ENCODE measurements at places on chromosomes 5 and 9.

GRCh38 chr9:94881940-94882339 lies 155.4 kb downstream of the AOPEP start:
- DNase-seq: peak; percentile 60

- DNase-seq: no peak
Observed at GRCh38 chr5:112294126-112294525, 125.0 kb downstream of the EPB41L4A start.

- DNase-seq: no peak
Observed at GRCh38 chr5:84783003-84783402, 398.3 kb upstream of the EDIL3 start.

GRCh38 chr5:172953776-172954675 lies 5.2 kb upstream of the RPL26L1 start:
- no peak for DNase-seq

DNA sequence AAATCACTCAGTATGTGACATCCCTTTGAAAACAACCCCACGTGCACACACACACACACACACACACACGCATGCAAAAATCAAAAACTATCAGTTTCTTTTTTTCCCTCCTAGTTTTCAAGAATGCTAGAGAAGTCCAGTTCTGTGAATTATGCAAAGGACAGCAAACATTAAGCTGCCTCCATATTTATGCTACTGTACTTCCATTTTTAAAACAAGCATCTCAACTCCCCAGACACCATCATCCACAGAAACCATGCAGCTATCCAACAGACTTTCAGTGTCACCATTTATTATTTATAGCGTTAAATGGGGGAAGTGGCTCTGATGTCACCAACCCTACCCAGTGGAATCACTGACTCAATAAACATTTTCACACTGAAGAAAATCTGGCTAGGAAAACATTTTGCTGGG lies 1.6 kb downstream of the FBXW11 start:
- DNase-seq: peak; percentile 23

DNA sequence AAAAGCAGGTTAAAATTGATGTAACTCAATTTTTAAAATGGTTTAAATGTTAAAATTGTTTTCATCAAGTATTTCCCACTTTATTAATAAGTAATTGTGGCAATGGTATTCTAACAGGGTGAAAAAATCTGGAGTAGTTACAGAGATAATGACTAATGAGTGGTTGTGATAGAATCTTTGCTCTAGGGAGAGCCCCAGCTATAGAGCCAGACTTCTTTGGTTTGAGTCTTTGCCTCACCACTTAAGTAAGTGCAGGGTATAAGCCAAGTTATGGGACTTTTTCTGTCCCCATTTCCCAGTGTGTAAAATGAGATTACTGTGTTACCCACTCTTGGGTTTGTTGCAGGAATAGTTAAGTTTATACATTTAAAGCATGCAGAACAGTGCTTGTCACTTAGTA lies 158.1 kb downstream of the FER start:
- no peak for DNase-seq

GRCh38 chr5:78727786-78728761 lies 79.5 kb upstream of the LHFPL2 start:
- DNase-seq: peak; percentile 75

DNA sequence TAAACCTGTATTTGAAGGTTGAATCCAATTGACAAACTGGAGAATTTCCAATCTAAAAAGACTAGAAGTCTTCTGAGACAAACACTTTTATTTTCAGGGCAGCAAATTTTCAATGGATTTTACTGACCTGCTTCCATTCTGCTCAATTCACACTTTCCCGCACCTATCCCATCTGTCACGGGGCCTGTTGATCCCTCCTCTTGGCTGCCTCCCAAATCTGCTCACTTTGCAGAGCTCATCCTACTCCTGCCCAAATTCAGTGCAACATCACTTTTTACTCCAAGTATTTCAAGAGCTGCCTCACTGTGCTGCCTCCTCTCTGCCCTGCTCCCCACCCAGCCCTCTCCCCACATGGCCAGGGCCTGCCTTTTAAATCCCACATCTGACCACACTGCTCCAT lies 35.1 kb downstream of the GOLM1 start:
- no peak for DNase-seq

- no peak for DNase-seq
Observed at GRCh38 chr5:168674893-168675482, 95.8 kb upstream of the PANK3 start.

DNA sequence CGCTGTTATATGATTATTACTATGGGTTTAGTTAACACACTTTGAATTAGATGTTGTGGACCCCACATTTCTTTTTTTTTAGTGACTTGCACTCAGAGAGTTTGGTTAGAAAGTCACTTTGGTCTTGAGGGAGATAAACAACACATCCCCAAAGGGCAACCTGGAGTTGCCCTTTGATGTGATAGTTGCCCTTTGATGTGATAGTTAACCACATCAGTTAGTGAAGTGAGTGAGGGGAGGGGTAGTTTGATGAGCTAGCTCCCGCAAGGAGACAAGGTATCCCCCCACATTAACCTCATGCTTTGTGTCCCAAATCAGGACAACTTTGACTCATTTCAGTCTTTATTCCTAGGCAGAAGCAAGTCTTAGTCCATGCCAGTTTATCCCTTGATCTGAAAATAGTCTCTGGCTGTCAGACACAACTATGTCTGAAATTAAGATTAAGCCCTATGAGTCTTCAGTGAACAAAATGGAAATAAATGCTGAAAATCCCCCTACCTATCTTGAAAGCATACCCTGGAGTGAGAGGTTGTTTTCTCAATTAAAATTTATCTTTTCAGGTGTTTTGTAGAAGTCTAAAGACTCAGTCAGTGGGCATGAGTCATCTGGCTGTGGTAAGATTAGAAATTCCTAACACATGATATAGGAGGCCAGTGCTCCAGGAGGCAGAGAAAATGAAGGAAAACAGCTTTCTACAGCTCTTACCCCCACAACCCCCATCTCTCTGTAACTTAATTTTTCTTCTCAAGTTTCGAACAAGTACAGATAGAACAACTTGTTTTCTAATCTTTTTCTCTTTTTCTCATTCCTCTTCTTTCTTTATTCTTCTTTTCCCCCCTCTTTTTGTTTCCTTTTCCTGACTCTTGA lies 208.9 kb upstream of the DMRTA1 start:
- no peak for DNase-seq

DNA sequence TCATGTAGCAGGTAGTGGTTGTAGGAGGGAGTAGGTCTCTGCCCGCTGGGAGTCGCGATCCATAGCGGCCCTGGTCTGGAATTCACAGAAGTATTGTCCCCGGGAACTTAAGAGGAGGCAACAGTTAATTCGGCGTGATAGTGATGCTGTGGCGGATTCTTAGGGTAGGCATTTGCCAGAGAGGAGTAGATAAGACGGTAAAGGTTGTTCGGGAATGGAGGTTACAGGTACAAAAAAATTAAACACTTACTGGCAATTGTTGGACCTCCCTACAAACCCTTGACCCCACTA lies 679 bp downstream of the SMC5 start:
- DNase-seq: no peak

- DNase-seq: no peak
Observed at GRCh38 chr5:176675676-176676360, 28.5 kb downstream of the TSPAN17 start.

DNA sequence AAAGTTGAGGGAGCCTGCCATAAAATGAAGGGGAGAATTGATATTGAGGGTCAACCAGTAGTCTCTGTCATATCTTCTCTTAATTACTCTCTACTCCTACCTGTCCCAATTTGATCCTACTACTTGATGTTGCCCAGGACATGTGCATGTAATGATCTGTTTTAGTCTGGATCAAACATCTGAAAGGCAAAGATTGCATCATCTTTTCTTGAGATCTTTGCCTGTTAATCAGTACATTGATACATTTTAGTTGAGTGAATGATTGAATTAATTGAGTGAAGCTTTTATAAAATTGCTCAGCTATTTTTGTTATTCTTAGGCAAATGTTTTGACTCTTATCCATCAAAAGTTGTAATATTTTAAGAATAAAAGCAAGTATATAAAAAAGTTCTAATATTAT lies 21.7 kb downstream of the ARHGEF28 start:
- DNase-seq: no peak

DNA sequence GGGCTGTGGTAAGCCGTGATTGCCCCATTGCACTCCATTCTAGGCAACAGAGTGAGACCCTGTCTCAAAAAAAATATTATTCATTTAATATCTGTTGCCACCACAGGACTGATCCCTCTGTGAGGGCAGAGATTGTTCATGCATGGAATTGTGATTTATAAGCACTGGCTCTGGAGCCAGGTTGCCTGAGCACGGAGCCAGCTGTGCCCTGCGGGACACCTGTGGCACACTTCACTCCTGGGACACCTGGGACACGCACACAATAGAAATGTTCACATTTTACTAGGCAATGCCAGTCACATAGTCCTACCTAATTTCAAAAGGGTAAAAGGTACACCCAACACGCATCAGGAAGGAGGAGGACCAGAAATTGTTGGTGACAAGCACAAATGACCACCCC lies 83.0 kb upstream of the GABRP start:
- no peak for DNase-seq

GRCh38 chr9:89177944-89178829 lies at the start of gene SHC3:
TSS of gene SHC3 (minus strand) at chr9:89178818. CDS start at chr9:89178460, 358 bp downstream.
- DNase-seq: no peak

DNA sequence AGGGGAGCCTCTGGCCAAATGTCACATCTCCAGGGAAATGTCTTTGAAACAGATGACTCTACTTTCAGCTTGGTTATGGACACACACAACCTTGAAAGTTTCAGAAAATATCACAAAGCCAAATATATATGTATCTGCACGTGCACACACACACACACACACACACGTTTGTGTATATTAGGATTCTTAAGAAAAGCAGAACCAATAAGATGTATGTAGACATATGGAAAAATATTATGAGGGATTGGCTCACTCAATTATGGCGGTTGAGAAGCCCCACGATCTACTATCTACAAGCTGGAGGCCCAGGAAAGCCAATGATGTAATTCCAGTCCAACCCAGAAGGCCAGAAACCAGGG lies 194.9 kb downstream of the PALM2AKAP2 start:
- DNase-seq: no peak

GRCh38 chr5:171848006-171848405 lies 62.4 kb downstream of the SMIM23 start:
- no peak for DNase-seq

GRCh38 chr9:37942621-37943344 lies 38.9 kb upstream of the SLC25A51 start:
- no peak for DNase-seq

GRCh38 chr9:71781391-71781790 lies 13.1 kb upstream of the CEMIP2 start:
- DNase-seq: no peak

- no peak for DNase-seq
Observed at GRCh38 chr9:116641292-116642059, 45.6 kb upstream of the TRIM32 start.

DNA sequence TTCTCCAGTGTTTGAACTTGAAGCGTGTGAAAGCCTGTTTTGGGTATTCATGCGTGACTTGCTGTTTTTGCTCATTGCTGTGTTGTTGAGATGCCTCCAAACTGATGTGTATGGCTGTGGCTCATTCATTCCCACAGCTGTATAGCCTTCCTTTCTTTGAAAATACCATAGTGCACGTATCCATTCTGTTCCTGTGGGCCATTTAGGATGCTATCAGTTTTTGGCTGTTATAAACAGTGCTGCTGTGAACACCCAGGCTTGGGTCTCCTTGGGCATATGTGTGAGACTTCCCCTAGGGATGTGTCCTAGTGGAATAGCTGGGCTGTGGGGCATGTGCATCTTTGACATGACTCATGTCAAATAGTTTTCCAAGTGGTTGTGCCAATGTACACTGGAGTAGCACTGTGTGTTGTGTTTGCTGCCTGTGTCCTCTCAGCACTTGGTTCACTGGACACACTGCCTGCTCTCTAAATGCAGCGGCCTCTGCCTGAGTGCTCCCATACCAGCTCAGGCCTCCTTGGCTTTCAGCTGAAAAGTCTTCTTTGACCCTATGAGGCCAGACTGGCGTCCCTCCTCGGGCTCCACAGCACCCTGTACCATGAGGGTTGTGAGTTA lies 102.6 kb upstream of the TBC1D2 start:
- no peak for DNase-seq

DNA sequence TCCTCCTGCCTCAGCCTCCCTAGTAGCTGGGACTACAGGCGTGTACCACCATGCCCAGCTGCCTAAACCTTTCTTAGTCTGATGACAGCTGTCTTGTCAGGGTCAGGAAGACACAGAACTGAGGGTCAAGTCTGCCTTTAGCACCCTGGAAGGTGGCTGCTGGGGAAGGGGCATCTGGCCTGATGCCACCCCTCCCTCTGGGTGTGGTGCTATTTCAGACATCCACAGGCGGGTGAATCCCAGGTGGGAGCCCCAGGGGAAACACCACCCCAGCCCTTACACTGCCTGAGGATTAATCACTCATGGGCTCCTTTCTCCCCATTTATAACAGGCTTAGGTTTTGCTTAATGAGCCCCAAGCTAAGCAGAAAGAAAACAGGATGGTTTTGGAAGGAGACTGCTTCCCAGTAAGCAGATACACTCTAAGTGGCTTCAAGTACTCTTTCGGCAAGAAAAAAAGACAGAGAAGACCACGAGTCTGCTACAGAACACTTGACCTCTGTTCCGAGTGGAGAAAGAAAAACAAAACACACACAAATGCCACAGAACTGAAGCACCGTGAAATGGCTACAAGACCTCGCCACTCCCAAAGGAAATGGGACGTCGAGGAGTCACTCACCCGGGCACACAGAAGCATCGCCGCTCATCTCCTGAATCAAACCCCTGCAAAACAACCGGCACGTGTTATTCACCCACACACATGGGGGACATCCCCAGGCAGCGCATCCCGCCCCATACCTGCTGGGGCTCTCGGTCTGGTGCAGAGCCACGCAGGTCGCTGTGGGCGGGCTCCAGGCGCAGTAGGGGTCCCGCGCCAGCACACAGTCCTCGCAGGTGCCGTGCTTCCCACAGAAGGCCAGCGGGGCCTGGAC lies 62.4 kb downstream of the SECISBP2 start:
- DNase-seq: no peak

DNA sequence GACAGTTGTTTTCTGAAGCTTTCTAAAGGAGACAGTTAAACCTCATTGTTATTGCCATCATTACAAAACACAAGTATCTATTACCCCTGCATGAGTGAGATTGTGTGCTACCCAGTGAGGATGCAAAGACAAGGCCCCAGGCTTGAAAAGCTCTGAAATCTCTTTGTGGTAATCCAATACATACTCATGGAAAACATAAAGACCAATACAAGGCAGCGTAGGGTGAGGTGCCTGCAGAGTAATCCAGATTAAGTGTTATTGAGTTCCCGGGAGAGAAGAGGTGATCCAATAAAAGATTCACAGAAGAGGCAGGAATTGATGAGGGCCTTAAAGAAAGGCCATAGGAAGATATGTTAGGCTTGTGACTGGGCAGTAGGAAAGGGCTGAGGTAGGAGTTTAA lies 150.1 kb downstream of the MEF2C start:
- DNase-seq: no peak

GRCh38 chr9:125611121-125611765 lies 95.8 kb downstream of the MAPKAP1 start:
- no peak for DNase-seq

DNA sequence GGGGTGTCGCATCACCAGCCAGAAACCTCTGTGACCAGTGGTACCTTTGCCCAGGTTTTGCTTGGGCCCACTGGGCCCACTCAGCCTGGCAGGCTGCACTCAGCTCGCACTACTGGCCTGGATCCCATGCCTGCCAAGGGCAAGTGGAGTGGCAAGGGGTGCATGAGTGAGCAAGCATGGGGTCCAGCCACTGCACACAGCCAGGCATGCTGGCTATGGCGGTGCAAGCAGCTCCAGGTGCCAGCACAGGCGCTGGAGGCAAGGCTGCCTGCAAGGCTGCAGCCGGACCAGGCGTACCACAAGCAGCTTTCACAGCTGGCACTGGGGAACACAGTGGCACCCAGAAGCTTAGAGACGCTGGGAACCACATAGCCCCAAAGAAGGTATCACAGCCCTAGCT lies 80.1 kb downstream of the NLN start:
- no peak for DNase-seq

GRCh38 chr5:153938191-153938842 lies 100.4 kb downstream of the FAM114A2 start:
- no peak for DNase-seq
